MM.1S (cell line): ENCODE measurements at places on chromosomes 3 and 15.

DNA sequence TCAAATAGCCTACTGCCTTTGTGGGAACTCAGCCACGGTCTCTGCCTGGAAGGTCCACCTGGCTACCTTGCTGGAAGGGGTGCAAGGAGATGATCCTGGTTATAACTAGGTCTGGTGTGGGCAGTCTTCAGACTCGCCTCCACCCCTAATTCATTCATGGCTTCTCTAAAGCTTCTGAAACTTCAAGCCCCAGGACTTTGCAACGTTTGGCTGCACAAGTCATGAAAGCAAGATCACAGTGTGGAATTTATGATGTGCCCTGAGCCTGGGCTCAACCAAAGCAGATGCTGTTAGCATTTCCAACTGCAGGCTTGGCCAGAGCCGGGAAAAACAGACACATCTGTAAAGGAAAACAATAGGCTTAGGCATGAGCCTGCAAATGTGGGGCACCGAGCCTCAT is 200.4 kb upstream of the WNT5A start:
- H3K4me3 ChIP-seq = peak overlapping the region; percentile 11; the same call in 1 of the 2 replicates
- H3K27ac ChIP-seq = peak overlapping the region; percentile 90
- no peaks in the 10 kb centered on the region for H3K36me3 ChIP-seq
- peaks cover 39% of the 10 kb centered on the region for H3K4me1 ChIP-seq
- H3K27me3 ChIP-seq = no peaks in the 10 kb centered on the region
- DNase-seq = peak; percentile 41

GRCh38 chr15:50110285-50110684 is 8.7 kb downstream of the ATP8B4 start:
- peaks cover 30% of the 10 kb centered on the region for H3K4me1 ChIP-seq
- no peaks in the 10 kb centered on the region for H3K27me3 ChIP-seq
- no peak overlapping the region for H3K27ac ChIP-seq
- DNase-seq = no peak
- no peak overlapping the region for H3K4me3 ChIP-seq

GRCh38 chr3:120212505-120212904 is 72.5 kb downstream of the GPR156 start:
- H3K4me1 ChIP-seq = no peaks in the 10 kb centered on the region
- H3K27ac ChIP-seq = no peak overlapping the region
- no peaks in the 10 kb centered on the region for H3K27me3 ChIP-seq
- H3K4me3 ChIP-seq = no peak overlapping the region

GRCh38 chr3:11212784-11213183 is 58.5 kb downstream of the HRH1 start:
- no peaks in the 10 kb centered on the region for H3K4me1 ChIP-seq
- no peak for DNase-seq
- H3K36me3 ChIP-seq = no peaks in the 10 kb centered on the region
- no peak overlapping the region for H3K4me3 ChIP-seq

- DNase-seq = no peak
- no peaks in the 10 kb centered on the region for H3K36me3 ChIP-seq
Observed at GRCh38 chr15:85543741-85544155, 163.3 kb downstream of the AKAP13 start.
